Activated T-cell treated with anti-CD3 and anti-CD28 coated beads, Interleukin-2, amount 50 U/mL, for 1 hour (primary cell): ENCODE measurements at places on chromosomes 7 and 10.

- no peak for DNase-seq
These were observed 106.5 kb downstream of the RPS24 start for GRCh38 chr10:78140066-78140630.

DNA sequence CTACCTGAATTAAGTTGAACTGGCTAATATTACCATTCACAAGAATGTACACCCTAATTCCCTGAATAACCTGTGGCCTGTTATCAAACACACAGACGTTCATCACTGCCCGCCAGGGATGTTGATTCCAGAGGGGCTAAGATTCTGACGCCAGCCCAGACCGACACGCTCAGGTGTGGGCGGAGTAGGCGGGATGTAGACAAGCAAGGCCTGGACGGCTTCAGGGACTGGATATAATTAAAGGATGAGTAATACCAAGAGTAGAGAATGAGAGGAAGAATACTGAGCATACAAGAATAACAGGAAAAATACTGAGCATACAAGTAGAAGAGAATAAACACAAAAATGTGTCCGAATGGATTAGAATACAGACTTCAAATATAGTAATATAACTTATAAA, 29.0 kb downstream of the CUBN start:
- DNase-seq, result no peak

GRCh38 chr10:102649797-102650654, 5.7 kb downstream of the TRIM8 start:
- DNase-seq, result no peak

DNA sequence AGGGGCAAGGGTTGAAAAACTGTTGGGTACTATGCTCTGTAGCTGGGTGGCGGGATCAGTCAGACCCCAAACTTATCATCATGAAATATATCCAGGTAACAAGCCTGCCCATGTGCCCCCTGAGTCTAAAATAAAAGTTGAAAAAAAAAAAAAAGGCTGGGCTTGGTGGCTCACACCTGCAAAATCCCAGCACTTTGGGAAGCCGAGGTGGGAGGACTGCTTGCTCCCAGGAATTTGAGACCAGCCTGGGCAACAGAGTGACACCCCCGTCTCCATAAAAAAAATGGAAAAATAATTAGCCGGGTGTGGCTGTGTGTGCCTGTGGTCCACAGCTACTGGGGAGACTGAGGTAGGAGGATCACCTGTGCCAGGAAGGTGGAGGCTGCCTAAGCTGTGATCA, 83.5 kb downstream of the VIPR2 start:
- no peak for DNase-seq

GRCh38 chr10:59582058-59582457, 127.6 kb downstream of the SLC16A9 start:
- no peak for DNase-seq

DNA sequence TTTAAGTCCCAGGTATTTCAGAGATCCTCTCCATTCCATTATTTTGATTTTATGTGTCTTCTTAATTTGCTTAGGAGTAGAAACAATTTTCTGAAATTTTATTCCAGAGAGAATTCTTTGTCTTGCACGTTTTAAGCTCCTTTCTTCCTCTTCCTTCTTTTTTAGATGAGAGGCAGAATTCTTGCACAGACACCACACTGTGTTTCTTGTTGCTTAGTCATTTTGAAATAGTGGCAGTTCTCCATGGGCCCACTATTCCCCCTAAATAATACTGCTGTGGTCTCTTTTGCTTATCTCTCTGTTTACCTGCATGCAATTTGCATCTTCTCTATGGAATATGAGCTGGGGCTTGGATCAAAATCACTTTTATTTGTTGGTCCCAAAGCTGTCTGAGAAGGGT, 54.3 kb upstream of the WAC start:
- no peak for DNase-seq

- no peak for DNase-seq
These were observed 85.2 kb downstream of the HGF start for GRCh38 chr7:81684514-81685269.

- no peak for DNase-seq
These were observed 417.9 kb upstream of the KLF6 start for GRCh38 chr10:4202938-4203337.
